ENCODE measurements at places on chromosomes 4 and X. TPM values are rescaled to one million over a fixed set of nuclear protein-coding genes. Genes with fewer than 3 reads are reported as not detected.

GRCh38 chr4:28211676-28212470 is 1351.2 kb downstream of the STIM2 start:
- DNase-seq, result no peak
- no peak overlapping the region for H3K4me3 ChIP-seq
- no peaks in the 10 kb centered on the region for H3K36me3 ChIP-seq
- H3K27ac ChIP-seq, result no peak overlapping the region
- no peaks in the 10 kb centered on the region for H3K27me3 ChIP-seq
- no peaks in the 10 kb centered on the region for H3K4me1 ChIP-seq

UGT2B11 gene
- not detected for total RNA-seq

- H3K4me3 ChIP-seq, result no peak overlapping the region
- no peaks in the 10 kb centered on the region for H3K27me3 ChIP-seq
- H3K36me3 ChIP-seq, result no peaks in the 10 kb centered on the region
- DNase-seq, result no peak
- no peaks in the 10 kb centered on the region for H3K4me1 ChIP-seq
Observed at GRCh38 chr4:1631136-1631535, 53.0 kb downstream of the FAM53A start.

DNA sequence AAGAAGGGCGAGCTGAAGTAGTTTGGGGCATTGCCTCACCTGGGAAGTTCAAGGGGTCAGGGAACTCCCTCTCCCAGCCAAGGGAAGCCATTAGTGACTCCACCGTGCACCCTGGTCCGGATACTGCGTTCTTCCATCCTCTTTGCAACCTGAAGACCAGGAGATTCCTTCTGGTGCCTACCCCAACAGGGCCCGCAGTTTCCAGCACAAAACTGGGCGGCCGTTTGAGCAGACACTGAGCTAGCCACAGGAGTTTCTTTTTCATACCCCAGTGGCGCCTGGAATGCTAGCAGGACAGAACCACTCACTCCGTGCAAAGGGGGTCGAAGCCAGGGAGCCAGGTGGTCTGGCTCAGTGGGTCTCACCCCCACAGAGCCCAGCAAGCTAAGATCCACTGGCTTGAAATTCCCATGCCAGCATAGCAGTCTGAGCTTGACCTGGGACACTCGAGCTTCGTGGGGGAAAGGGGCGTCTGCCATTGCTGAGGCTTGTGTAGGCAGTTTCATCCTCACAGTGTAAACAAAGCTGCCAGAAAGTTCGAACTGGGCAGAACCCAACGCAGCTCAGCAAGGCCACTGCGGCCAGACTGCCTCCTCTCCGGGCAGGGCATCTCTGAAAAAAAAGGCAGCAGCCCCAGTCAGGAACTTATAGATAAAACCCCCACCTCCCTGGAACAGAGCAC is 1039.4 kb upstream of the IGFBP7 start:
- no peak overlapping the region for H3K4me3 ChIP-seq
- H3K27me3 ChIP-seq, result no peaks in the 10 kb centered on the region
- no peaks in the 10 kb centered on the region for H3K4me1 ChIP-seq

MAOB gene
- total RNA-seq, result 24.6 TPM

DNA sequence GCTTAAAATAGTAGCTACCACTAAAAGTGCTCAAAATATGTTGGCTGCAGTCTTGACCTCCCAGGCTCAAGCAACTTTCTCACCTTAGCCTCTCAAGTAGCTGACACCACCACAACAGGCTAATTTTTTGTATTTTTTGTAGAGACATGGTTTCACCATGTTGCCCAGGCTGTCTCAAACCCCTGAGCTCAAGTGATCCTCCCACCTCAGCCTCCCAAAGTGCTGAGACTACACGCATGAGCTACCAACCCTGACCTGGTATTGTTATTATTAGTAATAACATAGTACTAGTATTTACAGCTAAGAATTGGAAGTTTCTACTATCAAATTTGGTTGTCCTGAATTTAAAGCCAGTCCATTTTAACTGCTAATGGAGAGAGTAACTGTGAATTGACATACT is 18.0 kb downstream of the STAP1 start:
- H3K27me3 ChIP-seq, result no peaks in the 10 kb centered on the region
- no peak overlapping the region for H3K27ac ChIP-seq
- no peaks in the 10 kb centered on the region for H3K4me1 ChIP-seq
- no peak for DNase-seq
- no peaks in the 10 kb centered on the region for H3K36me3 ChIP-seq
- no peak overlapping the region for H3K4me3 ChIP-seq

DNA sequence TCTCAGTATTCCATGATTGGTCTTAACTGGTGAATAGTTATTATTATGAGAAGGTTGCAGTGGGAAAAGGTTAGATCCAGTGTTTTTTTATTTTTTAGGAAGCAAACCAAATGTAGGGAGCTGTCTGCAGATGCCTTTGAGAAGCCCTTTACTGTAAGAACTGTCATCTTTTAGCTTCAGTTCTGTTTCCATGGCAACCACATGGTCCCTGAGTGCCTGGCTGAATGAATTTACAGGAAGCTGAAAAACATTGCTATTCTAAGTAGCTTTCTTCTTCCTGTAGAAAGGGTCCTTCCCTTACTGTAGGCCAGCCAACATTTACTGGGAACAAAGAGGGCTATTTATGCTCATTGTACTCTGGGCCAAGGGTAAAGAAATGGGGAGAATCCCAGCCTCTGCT is 103.3 kb downstream of the DCLK2 start:
- H3K27ac ChIP-seq, result no peak overlapping the region
- no peak overlapping the region for H3K4me3 ChIP-seq
- no peaks in the 10 kb centered on the region for H3K27me3 ChIP-seq

RASSF6 gene
- not detected for total RNA-seq

GRCh38 chr4:48127682-48128404 is 6.2 kb downstream of the TXK start:
- H3K4me1 ChIP-seq, result peaks cover 27% of the 10 kb centered on the region
- H3K27ac ChIP-seq, result peak overlapping the region; percentile 77
- peak; percentile 5 for DNase-seq
- H3K36me3 ChIP-seq, result no peaks in the 10 kb centered on the region
- H3K4me3 ChIP-seq, result peak overlapping the region; percentile 67

GRCh38 chrX:86379209-86379608 is 231.0 kb downstream of the DACH2 start:
- H3K27me3 ChIP-seq, result no peaks in the 10 kb centered on the region
- H3K4me1 ChIP-seq, result no peaks in the 10 kb centered on the region
- H3K4me3 ChIP-seq, result no peak overlapping the region
- H3K36me3 ChIP-seq, result no peaks in the 10 kb centered on the region
- H3K27ac ChIP-seq, result no peak overlapping the region
- DNase-seq, result no peak

DNA sequence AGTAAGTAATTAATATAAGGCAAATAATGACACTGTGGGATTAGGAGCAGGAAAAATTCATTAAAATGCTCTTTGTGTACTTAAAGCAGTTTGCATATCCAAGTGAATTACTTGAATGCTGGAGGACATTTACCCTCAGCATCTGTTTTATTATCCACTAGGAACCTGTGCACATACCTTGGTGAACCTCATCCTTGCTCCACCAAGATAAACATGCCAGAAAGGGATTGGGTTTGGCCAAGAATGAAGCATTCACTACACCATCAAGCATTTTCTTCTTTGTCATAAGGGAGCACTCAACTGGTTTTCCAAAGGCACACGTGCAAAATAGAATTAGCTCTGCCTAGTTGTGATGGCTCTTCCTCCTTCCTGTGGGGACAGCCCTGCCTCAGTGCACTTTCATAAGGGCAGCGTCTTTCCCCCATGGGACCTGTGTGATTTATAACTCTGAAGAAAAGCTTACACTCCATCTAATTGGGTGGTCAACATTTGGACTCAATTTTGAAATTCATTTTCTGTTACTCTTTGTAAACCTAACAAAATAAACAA is 291.7 kb downstream of the USP46 start:
- no peak overlapping the region for H3K4me3 ChIP-seq
- H3K27ac ChIP-seq, result no peak overlapping the region

- no peak overlapping the region for H3K4me3 ChIP-seq
- H3K4me1 ChIP-seq, result no peaks in the 10 kb centered on the region
- no peak overlapping the region for H3K27ac ChIP-seq
- H3K36me3 ChIP-seq, result no peaks in the 10 kb centered on the region
Observed at GRCh38 chr4:152344001-152344400, 191.9 kb downstream of the FBXW7 start.

GRCh38 chr4:135515295-135515694 is 1313.7 kb upstream of the PABPC4L start:
- no peak for DNase-seq
- H3K4me3 ChIP-seq, result no peak overlapping the region
- no peaks in the 10 kb centered on the region for H3K4me1 ChIP-seq
- H3K27me3 ChIP-seq, result no peaks in the 10 kb centered on the region

DNA sequence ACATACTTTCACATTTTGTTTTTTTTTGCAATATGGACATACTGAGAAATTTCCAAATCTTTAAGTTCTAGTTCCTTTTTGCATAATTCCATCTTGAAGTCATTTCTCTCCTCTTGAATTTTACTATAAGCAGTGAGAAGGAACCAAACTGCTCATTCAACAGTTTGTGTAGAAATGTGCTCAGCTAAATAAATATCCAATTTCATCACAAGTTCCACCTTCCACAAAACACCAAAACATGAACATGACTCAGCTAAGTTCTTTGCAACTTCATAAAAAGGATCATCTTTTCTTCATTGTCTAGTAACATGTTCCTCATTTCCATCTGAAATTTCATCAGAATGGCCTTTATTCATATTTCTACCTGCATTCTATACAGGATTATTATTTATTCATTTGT is 77.3 kb upstream of the FGF13 start:
- no peaks in the 10 kb centered on the region for H3K27me3 ChIP-seq
- no peaks in the 10 kb centered on the region for H3K36me3 ChIP-seq
- DNase-seq, result no peak

LINC00632 gene
- 161 TPM for total RNA-seq

DNA sequence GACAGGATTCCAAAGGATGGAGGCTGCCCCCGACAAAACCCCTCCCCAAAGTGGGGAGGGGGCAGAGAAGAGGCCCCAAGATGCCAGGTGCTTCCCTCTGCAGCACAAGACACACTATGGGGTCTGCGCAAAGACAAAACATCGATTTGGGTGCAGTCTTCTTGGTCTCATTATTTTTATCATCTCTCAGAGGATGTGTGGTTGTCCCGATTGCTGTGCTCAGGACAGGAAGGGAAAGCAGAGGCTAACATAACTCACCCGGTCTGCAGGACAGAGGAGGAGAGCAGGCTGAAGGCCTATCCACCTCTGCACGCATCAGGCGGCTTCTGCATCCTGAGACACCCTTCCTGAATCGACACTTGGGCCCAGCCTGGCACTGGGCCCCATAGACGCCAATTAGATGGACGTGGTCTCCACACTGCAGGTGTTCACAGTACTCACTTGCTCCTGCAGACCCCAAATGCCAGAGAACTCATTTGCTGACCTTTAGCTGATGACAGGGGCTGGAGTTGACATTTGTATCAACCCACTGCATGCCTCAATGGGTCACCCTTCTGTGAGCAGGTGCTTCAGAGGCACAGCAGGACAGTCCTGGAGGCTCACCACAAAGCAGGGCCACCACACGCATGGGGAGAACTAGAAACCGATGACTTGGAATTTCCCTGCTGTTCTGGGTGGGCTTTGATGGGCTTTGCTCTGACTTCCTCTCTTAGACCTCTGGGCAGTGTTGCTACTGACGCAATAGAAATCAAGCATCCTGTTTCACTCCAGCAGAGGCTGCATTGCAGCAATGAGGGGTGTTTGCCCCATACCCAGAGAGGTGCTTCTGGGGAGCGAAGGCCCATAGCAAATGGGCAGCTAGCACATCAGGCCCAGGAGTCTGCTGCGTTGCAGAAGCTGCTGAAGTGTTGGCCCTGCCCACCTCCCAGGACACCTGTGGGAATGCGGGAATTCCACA is 96.3 kb upstream of the ENPP6 start:
- no peak overlapping the region for H3K27ac ChIP-seq
- H3K4me3 ChIP-seq, result no peak overlapping the region
- peaks cover 8% of the 10 kb centered on the region for H3K4me1 ChIP-seq
- H3K36me3 ChIP-seq, result no peaks in the 10 kb centered on the region

DNA sequence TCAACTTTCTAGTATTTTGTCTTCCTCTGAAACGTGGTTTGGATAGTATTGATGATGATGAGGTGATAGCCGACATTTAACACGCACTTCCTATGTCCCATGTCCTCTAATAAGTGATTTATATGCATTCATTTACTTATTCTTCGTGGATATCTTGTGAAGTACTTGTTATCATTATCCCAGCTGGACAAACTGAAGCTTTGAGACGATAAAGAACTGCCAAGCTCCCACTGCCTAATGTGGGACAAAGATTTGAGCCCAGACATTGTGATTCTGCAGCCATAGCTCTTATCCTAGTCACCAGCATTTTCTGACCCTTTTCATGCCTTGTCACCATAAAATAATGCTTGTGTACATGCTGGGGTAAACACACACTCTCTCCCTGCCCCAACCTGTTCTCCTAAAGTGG is 92.5 kb downstream of the RAPGEF2 start:
- H3K36me3 ChIP-seq, result no peaks in the 10 kb centered on the region
- DNase-seq, result no peak
- H3K4me1 ChIP-seq, result peaks cover 6% of the 10 kb centered on the region

- no peak overlapping the region for H3K27ac ChIP-seq
- no peaks in the 10 kb centered on the region for H3K27me3 ChIP-seq
- H3K4me3 ChIP-seq, result no peak overlapping the region
Observed at GRCh38 chrX:135087867-135088266, 32.5 kb downstream of the ETDB start.

EXOC1L gene
- total RNA-seq, result not detected

NUDT10 gene
- total RNA-seq, result 3.8 TPM

DNA sequence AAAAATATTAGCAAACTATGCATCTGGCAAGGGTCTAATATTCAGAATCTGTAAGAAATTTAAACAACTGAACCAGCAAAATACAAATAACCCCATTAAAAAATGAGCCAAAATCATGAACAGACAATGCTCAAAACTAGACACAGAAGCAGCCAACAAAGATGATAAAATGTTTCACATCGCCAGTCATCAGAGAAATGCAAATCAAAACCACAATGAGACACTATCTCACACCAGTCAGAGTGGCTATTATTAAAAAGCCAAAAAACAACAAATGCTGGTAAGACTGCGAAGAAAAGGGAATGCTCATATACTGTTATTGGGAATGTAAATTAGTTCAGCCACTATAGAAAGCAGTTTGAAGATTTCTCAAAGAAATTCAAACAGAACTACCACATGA is 201.3 kb upstream of the CPEB2 start:
- H3K36me3 ChIP-seq, result no peaks in the 10 kb centered on the region
- no peak for DNase-seq
- H3K27me3 ChIP-seq, result no peaks in the 10 kb centered on the region
- no peaks in the 10 kb centered on the region for H3K4me1 ChIP-seq

MAGEB5 gene
- total RNA-seq, result not detected

IGSF1 gene
- total RNA-seq, result 8.4 TPM

BTC gene
- 10.4 TPM for total RNA-seq

GPRASP2 gene
- total RNA-seq, result 4.7 TPM

- no peaks in the 10 kb centered on the region for H3K27me3 ChIP-seq
- H3K27ac ChIP-seq, result no peak overlapping the region
- no peak for DNase-seq
Observed at GRCh38 chr4:174538123-174538875, 16.0 kb upstream of the HPGD start.

- H3K36me3 ChIP-seq, result no peaks in the 10 kb centered on the region
- no peaks in the 10 kb centered on the region for H3K27me3 ChIP-seq
- H3K4me1 ChIP-seq, result no peaks in the 10 kb centered on the region
- H3K4me3 ChIP-seq, result no peak overlapping the region
- no peak overlapping the region for H3K27ac ChIP-seq
- no peak for DNase-seq
Observed at GRCh38 chr4:52837716-52838558, 24.2 kb upstream of the RASL11B start.

- no peak for DNase-seq
- no peaks in the 10 kb centered on the region for H3K27me3 ChIP-seq
- H3K4me1 ChIP-seq, result no peaks in the 10 kb centered on the region
- no peak overlapping the region for H3K27ac ChIP-seq
- H3K4me3 ChIP-seq, result no peak overlapping the region
Observed at GRCh38 chr4:136306361-136306760, 1225.9 kb downstream of the PCDH18 start.

SHOX gene
- total RNA-seq, result 0.21 TPM

SOD3 gene
- total RNA-seq, result 743 TPM
